ENCODE measurements at places on chromosomes 5 and 9. TPM values are rescaled to one million over a fixed set of nuclear protein-coding genes. Genes with fewer than 3 reads are reported as not detected.

Gene ST8SIA4
- total RNA-seq = 9.4 TPM

Gene NMUR2
- total RNA-seq = not detected

Gene SHISAL2B
- total RNA-seq = not detected

Gene PCDHA8
- not detected for total RNA-seq

Gene TMEM38B
- total RNA-seq = 6.3 TPM

Gene ELAVL2
- total RNA-seq = 1.3 TPM

Gene OTP
- total RNA-seq = not detected

Gene SPINK6
- total RNA-seq = not detected

Gene ASS1
- total RNA-seq = 42.4 TPM

Gene PCDHGA1
- total RNA-seq = 0.32 TPM

Gene CLTA
- total RNA-seq = 282 TPM

Gene CCNO
- total RNA-seq = 0.16 TPM

Gene ALDH7A1
- total RNA-seq = 26.2 TPM

Gene TRPM6
- 2.3 TPM for total RNA-seq

Gene SLC28A3
- not detected for total RNA-seq

Gene SH3RF2
- 0.88 TPM for total RNA-seq

Gene CCNB1
- 64.4 TPM for total RNA-seq

Gene GFI1B
- total RNA-seq = not detected

Gene IL4
- not detected for total RNA-seq

Gene RPS14
- total RNA-seq = 3,563 TPM

Gene PCDHB16
- 0.63 TPM for total RNA-seq

Gene DMRT2
- total RNA-seq = not detected

Gene FOXD4L5
- total RNA-seq = under 0.01 TPM

Gene ECM2
- not detected for total RNA-seq

Gene ARID3C
- not detected for total RNA-seq

Gene FBN2
- 5.7 TPM for total RNA-seq

Gene TCF7
- total RNA-seq = 0.31 TPM

Gene HTR1A
- not detected for total RNA-seq

Gene FOXD1
- 0.16 TPM for total RNA-seq

Gene LEAP2
- total RNA-seq = under 0.01 TPM

Gene ADAMTS6
- 28.0 TPM for total RNA-seq

Gene AGXT2
- total RNA-seq = not detected

Gene AQP7
- not detected for total RNA-seq

Gene HAVCR2
- total RNA-seq = not detected

Gene ZNF346
- total RNA-seq = 13.8 TPM

Gene ZDHHC11B
- not detected for total RNA-seq

Gene TMEM174
- not detected for total RNA-seq

Gene PCDHGA3
- total RNA-seq = 0.32 TPM

Gene NTNG2
- under 0.01 TPM for total RNA-seq

Gene RFESD
- total RNA-seq = 0.97 TPM

Gene MYMK
- total RNA-seq = not detected

Gene DBH
- not detected for total RNA-seq

Gene SLC6A19
- not detected for total RNA-seq

Gene FAM221B
- not detected for total RNA-seq

Gene FGF10
- total RNA-seq = not detected

Gene THG1L
- 11.8 TPM for total RNA-seq

Gene BSPRY
- total RNA-seq = not detected

All from bladder microvascular endothelial cell (primary cell).